T-cell (primary cell): ENCODE measurements at places on chromosomes 12 and 14.

DNA sequence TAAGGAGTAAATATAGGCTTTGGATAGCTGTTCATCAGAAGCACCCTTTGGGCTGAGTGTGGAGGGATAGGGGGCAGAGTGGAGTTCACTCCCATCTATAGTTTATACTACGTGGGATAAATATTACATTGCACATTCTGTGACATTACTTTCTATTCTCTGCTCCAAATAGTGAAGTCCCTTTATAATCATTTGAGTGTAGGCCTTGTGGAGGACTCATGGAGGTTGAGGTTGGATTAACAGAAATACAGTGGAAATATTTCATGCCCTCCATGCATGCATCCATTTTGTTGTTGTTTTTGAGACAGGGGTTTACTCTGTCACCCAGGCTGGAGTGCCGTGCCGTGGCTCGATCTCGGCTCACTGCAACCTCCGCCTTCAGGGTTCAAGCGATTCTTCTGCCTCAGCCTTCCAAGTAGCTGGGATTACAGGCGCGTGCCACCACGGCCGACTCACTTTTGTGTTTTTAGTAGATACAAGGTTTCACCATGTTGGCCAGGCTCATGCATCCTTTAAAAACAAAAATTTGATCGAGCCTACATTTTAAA is 1.4 kb downstream of the CHPT1 start:
- DNase-seq: peak; percentile 20

GRCh38 chr12:41919526-41920261 is 225.0 kb downstream of the GXYLT1 start:
- no peak for DNase-seq

- no peak for DNase-seq
Measured at GRCh38 chr14:73236157-73236556, 1.1 kb upstream of the PAPLN start.

GRCh38 chr12:66032739-66033138 is 97.8 kb downstream of the LLPH start:
- DNase-seq: no peak

DNA sequence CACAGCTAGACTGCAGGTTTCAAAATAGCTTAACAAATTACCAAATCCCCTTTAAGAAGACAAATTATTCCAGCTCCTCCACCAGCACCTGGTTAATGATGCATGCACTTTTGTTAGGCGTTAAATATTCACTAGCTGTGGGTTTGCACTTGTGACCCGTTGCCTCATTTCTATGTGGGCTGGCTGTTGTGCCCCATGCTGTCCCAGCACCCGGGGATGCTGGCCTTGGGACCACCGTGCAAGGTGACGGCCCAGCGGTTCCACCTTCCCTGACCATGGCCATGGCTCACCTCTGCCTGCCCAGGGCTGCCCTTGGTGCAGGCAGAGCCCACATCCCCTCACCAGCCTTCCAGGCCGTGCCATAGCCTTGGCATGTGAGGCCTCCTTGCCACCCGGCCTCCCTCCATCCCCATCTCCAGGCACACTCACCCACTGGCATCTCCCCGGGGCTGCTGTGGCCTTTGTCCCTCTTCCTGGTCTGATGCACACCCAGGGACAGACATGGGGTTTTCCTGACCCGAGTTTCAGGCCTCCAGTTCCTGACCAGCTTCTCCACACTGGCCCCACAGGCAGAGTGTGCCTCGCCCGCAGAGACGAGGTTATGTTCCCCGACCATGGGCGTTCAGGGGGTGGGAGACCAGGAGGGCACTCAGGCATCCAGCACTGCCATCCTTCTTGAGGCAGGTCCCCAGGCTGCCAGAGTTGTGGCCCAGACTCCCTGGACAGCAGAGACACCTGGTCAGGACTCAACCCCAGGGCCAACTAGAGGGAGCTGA is 20.3 kb upstream of the C14orf180 start:
- DNase-seq: no peak

- DNase-seq: no peak
Measured at GRCh38 chr14:69312608-69313007, 52.6 kb downstream of the GALNT16 start.

DNA sequence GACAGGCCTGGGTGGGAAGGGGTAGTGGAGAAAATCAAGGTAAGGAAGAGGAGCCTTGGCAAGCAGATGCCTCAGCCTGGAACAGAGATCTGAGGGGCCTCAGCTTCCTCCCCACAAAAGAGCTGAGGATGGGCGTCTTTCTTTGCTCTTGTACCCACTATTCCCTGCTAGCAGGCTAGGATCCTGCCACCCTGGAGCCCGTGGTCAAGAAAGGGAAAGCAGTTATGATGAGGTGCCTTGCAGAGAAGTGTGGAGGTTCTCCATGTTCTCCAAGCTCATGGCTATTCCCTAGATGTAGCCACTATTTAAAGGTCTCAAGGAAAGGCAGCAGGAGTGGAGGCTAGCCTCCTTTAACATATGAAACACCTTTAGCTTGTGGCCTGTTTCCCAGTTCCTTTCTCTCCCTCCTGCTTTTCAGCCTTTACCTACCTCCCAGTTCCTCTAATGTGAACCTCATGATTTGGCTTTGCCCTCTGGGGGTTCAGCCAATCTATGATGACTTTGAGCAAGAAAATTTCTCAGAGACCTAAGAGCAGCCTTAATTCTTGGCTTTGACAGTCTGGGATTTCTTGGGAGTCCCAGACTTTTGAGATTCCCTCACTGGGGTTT is 1.1 kb downstream of the IKZF4 start:
- DNase-seq: no peak

DNA sequence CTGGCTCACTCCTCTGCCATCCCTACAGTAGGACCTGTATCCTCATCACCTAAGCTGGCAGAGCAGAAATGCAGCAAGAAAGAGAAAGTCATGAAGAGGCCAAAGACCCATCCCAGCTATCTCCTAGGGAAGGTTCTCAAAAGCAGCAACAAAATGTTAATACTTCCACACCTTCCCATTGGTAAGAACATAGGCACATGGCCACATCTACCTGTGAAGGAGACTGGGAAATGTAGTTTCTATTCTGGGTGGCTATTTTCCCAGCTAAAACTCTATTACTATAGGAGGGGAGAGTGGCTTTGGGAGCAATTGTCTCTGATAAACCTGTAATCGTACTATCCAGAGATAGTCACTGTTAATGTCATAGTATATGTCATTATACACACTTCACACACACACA is 13.7 kb upstream of the EIF2B2 start:
- no peak for DNase-seq

GRCh38 chr14:56193347-56193746 is 75.1 kb downstream of the PELI2 start:
- no peak for DNase-seq

DNA sequence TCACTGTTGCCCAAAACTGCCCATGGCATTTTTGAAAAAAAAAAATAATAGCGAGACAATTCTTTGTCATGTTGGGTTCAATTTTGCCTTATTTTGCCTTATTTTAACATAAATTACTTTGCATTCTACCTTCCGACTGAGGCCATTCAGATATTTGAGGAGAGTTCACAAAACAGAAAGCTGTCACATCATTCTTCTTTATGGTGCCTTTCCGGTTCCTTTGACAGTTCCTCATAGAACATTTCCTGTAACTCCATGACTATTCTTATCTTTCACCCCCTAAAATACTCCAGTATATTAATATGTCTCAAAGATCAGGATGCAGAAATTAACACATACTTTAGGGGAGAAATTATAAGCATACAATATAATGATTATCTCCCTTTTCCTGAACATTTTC is 476.7 kb downstream of the NOVA1 start:
- no peak for DNase-seq

DNA sequence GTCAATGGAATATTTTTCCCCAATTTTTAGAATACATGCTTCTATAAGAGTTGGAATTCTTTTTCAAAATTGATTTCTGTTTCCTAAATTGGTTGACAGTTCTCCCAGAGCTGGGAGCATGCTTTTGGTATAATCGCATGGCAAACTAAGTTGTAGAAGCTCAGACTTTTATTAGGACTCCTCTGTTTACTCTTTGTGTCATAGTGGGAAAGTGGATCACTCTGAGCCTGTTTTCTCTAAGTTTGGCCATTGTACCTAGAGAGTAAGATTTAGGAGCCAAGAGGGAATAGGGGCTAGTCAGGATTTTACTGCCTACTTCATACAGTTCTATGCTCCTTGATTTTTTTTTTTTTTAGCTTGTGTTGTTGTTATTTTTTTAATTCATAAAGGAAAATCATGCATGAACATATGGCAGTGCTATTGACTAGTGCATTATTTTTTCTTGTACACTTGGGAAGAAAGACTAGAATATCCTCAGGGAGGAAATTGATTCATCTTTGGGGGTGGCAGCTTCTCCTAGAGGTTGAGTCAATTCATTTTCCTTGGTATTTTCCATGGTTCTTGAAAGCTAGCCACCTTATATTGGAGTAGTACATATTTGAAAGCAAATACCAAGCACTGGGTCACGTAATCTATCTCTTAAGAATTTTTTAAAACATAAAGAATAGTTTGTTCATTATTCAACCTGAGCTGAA is 77.7 kb upstream of the TRAF3 start:
- DNase-seq: no peak

DNA sequence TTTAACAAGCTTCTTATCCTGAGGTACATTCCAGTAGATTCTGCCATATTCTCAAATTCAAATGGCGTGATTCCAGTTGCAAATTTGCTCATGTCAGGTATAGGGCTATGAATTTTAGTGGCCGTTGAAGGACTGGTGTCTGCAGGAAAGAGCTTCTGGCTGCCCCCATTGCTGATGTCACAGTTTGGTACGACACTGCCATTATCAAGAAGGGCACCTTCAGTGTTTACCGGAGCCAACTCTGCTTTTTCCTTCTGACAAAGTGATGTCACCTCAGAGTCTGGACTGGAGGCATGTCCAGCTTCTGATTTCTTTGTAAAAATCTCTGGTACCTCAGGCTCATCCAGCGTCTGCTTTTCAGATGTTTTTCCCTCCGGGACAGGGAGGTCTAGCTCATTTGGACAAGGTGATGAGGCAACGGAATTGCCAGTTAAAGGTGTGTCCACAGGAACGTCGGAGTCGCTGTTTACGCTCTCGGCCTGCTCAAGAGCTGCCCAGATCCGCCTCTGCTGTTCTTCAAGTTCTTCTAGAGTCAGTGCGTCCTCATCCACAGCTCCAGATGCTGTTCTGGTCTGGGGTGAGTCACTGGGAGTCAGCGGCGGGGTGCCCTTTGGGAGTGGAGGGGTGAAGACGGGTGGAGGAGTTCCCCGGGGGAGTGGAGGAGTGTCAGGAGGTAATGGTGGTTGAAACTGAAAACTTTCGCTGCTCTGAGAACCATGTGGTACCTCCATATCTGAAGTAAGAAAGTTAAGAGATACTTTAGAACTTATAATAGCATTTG is 27.0 kb downstream of the ZCCHC8 start:
- DNase-seq: no peak

DNA sequence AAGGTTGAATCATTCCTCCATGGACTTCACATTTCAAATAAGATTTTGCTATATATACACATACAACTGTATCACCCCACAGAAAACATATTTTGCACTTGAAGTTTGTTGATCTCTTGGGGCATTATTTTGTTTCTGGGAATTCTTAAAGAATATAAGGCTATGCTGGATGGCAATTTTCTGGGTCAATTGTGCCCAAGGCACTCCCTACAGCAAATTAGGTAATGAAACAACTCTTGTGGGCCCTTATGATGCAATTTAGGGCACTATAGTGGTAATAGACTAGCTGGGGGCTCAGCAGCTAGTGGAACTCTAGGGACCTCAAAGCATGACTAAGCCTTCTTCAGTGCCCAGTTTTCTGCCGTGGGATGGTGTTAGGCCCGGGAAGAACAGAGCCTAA is 444.4 kb downstream of the NRXN3 start:
- DNase-seq: no peak

GRCh38 chr12:111753144-111753881 is 13.4 kb upstream of the ALDH2 start:
- DNase-seq: no peak

- no peak for DNase-seq
Measured at GRCh38 chr12:51759695-51760094, 88.8 kb downstream of the FIGNL2 start.
